Thoracic aorta (tissue), 2 donors: ENCODE measurements at places on chromosomes 11 and 22.

GRCh38 chr11:119551420-119552105 lies 128.6 kb upstream of the THY1 start:
- no peak overlapping the region for H3K27ac ChIP-seq
- no peaks in the 10 kb centered on the region for H3K36me3 ChIP-seq

DNA sequence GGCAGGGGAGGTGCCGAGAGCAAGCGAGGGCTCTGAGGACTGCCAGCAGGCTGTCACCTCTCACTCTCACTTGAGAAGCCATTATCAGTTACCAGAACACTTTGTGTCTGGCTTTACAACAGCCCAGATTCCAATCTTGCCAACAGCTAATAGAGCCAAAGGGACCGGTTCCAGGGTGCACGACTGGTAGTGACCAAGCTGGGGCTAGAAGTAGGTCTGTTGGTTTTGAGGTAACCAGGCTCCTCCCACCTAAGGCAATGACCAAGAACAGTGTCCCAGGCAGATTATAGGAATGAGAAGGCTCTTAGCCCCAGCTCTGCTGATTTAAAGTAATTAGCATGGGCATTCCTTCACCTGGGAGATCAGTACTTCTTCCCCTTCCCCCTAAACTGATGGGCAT lies 7.2 kb upstream of the IL10RA start:
- no peaks in the 10 kb centered on the region for H3K27me3 ChIP-seq
- H3K36me3 ChIP-seq = no peaks in the 10 kb centered on the region
- H3K4me3 ChIP-seq = no peak overlapping the region
- no peak for DNase-seq
- H3K4me1 ChIP-seq = no peaks in the 10 kb centered on the region

DNA sequence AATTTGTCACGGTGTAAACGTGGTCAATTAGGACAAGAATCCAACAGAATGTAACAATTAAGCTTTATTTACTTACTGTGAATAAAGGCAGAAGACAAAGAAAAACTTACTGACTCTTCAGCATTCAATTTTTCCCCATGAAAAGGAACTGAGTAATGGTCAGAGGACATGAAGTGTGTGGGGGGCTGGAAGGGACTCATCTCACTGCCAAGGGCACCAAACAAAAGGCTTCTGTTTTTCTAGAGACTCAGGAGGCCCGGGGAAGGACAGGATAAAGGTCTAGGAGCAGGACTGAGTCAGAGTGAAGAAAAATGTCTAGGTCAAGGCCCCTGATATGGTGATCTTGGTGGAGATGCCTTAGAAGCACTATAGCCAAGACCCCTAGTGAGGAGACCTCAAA lies 564.2 kb upstream of the ANO5 start:
- H3K36me3 ChIP-seq = no peaks in the 10 kb centered on the region
- no peaks in the 10 kb centered on the region for H3K27me3 ChIP-seq
- H3K4me3 ChIP-seq = no peak overlapping the region
- DNase-seq = no peak

DNA sequence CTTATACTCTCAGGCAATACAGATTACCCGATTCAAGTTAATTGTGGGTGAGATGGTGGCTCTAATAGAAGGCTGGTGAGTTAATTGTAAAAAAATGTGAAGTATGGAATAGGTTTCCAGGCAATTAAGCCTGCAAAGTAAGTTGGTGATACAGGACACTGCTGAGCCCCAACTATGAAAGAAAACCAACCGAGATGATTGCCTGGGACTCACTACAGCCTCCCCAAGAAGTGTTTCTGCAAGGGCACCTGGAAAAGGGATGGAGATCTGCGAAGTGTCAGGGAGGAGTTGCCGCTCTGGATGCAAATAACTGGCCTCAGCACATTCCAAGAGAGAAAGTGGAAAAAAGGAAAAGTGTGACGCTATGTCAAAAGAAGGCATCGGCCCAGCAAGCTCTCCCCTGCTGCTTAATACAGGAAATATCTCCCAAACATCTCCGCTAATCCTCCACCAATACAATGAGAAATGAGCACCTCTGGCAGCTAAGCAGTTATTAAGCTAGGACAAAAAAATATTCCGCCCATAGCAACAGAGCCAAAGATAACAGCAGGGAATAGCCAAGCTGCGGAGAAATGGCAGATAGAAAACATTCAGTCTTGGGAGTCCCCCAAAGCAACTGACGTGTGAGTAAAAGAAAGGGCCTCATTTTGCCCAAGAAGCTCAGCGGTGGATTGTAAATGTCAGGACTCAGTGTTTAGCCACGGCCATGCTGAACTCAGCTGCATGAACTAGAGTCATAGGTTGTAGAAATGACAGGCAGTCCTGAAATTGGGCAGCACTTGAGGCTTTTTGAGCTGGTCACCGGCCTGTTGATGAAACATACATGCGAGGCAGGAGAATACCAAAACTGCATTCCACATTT lies 133.7 kb downstream of the SNX19 start:
- DNase-seq = no peak
- peak overlapping the region; percentile 45 for H3K4me3 ChIP-seq
- H3K27ac ChIP-seq = peak overlapping the region; percentile 70
- H3K36me3 ChIP-seq = no peaks in the 10 kb centered on the region

GRCh38 chr11:119832202-119832935 lies 103.4 kb upstream of the NECTIN1 start:
- no peak overlapping the region for H3K4me3 ChIP-seq
- H3K27ac ChIP-seq = no peak overlapping the region
- no peak for DNase-seq
- no peaks in the 10 kb centered on the region for H3K27me3 ChIP-seq
- H3K4me1 ChIP-seq = no peaks in the 10 kb centered on the region
